Activated naive CD4-positive, alpha-beta T cell treated with anti-CD3 and anti-CD28 coated beads for 36 hours (primary cell): ENCODE measurements at places on chromosomes 7 and 10. TPM values are rescaled to one million over a fixed set of nuclear protein-coding genes. Genes with fewer than 3 reads are reported as not detected.
A peak's percentile ranks its signal among the peaks of the same experiment; 100 is the strongest.

- no peak overlapping the region for H3K27ac ChIP-seq
- H3K27me3 ChIP-seq, result peaks cover 43% of the 10 kb centered on the region
- H3K4me1 ChIP-seq, result no peaks in the 10 kb centered on the region
Observed at GRCh38 chr10:3203016-3203811, 30.6 kb upstream of the PITRM1 start.

DNA sequence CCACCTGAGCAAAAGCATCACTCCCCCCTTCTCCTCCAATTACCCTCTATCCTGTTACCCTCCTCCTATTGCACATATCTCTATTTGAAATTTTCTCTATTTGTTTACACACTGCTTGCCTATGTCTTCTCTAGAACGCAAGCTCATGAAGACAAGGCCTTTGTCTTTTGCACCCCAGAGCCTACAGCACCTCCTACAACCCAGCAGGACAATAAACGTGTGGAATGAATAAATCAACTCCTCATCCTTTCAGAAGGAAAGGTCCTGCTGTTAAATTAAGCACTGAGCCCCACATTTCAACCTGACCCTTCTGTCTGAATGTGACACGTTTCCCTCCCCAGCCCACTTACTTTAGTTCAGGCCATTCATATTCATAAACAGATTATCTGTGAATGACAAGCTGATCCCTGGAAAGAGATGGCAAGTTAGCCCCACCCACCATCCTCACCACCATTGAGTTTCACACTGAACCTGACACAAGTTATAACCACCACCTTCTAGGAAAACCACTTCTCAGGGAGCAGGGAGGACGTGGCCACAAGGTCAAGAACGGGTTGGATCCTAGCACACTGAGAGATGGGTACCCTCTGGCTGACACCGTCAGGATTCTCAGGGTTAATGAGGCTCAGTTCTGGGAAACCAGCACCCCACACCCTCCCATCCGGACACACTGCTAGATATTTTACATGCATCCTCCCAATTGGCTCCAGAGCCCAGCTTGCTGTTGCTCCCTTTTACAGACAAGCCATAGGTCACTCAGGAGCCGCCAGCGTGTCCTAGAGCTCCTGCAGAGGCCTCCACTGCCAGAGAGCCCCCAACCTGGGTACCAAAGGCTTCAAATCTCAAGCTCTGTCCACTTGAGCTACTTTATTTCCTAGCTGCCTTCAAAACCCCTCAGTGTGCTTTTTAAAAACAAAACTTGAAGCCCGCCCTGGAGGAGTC, 934 bp downstream of the PRTFDC1 start:
- H3K4me3 ChIP-seq, result peak overlapping the region; percentile 64
- H3K27me3 ChIP-seq, result no peaks in the 10 kb centered on the region
- peaks cover 23% of the 10 kb centered on the region for H3K4me1 ChIP-seq
- no peaks in the 10 kb centered on the region for H3K36me3 ChIP-seq
- DNase-seq, result peak; percentile 12

GRCh38 chr10:103666087-103666761, 172.7 kb downstream of the NEURL1 start:
- H3K4me1 ChIP-seq, result peaks cover 14% of the 10 kb centered on the region
- peak; percentile 19 for DNase-seq
- H3K27ac ChIP-seq, result no peak overlapping the region
- H3K4me3 ChIP-seq, result no peak overlapping the region
- H3K36me3 ChIP-seq, result no peaks in the 10 kb centered on the region
- no peaks in the 10 kb centered on the region for H3K27me3 ChIP-seq

- H3K4me1 ChIP-seq, result peaks cover 20% of the 10 kb centered on the region
- no peak overlapping the region for H3K4me3 ChIP-seq
- peaks cover 2% of the 10 kb centered on the region for H3K27me3 ChIP-seq
- H3K36me3 ChIP-seq, result no peaks in the 10 kb centered on the region
- no peak overlapping the region for H3K27ac ChIP-seq
Observed at GRCh38 chr10:70267161-70267933, 16.5 kb downstream of the NPFFR1 start.

GRCh38 chr7:25557379-25557917, 329.2 kb upstream of the NPVF start:
- no peak overlapping the region for H3K27ac ChIP-seq
- no peak overlapping the region for H3K4me3 ChIP-seq
- no peaks in the 10 kb centered on the region for H3K27me3 ChIP-seq
- DNase-seq, result peak; percentile 41
- H3K36me3 ChIP-seq, result no peaks in the 10 kb centered on the region

DNA sequence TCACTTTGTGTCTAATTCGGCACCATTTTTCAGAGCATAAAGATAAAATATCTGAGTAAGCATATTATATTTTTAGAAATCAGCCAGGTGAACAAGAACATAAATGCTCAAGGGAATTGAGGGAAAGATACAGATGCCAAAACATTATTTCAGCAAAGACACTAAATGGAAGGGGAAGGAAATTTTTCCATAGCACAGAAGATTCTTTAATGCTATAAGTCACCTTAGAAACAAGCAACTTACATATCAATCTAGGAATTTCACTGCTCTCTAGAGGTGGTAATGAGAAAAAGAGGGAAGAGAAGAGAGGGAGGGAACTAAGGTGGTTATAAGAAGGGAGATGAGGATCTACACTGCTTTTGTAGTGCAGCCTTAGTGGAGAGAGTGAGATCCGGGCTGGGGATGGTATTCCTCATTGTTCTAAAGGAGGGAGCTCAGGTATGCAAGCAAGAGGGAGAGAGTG, 20.4 kb downstream of the ZNF365 start:
- H3K4me3 ChIP-seq, result no peak overlapping the region
- DNase-seq, result no peak
- peaks cover 6% of the 10 kb centered on the region for H3K27me3 ChIP-seq
- no peak overlapping the region for H3K27ac ChIP-seq
- no peaks in the 10 kb centered on the region for H3K4me1 ChIP-seq

The RSPH10B2 gene
- not detected for total RNA-seq

GRCh38 chr7:6057316-6058129, 26.3 kb downstream of the ANKRD61 start:
- H3K27me3 ChIP-seq, result no peaks in the 10 kb centered on the region
- DNase-seq, result no peak
- H3K27ac ChIP-seq, result no peak overlapping the region
- H3K4me3 ChIP-seq, result peak overlapping the region; percentile 97

The PGAM2 gene
- total RNA-seq, result 0.24 TPM

- no peak overlapping the region for H3K4me3 ChIP-seq
- H3K36me3 ChIP-seq, result peaks cover 30% of the 10 kb centered on the region
Observed at GRCh38 chr10:16483241-16483917, 38.3 kb downstream of the C1QL3 start.

GRCh38 chr7:4416396-4417056, 265.6 kb upstream of the FOXK1 start:
- peaks cover 11% of the 10 kb centered on the region for H3K27me3 ChIP-seq
- no peaks in the 10 kb centered on the region for H3K4me1 ChIP-seq
- DNase-seq, result no peak

GRCh38 chr7:15159261-15159660, 256.7 kb upstream of the DGKB start:
- no peak overlapping the region for H3K27ac ChIP-seq
- H3K36me3 ChIP-seq, result no peaks in the 10 kb centered on the region
- H3K4me3 ChIP-seq, result no peak overlapping the region
- no peaks in the 10 kb centered on the region for H3K4me1 ChIP-seq
- no peaks in the 10 kb centered on the region for H3K27me3 ChIP-seq
- DNase-seq, result no peak

DNA sequence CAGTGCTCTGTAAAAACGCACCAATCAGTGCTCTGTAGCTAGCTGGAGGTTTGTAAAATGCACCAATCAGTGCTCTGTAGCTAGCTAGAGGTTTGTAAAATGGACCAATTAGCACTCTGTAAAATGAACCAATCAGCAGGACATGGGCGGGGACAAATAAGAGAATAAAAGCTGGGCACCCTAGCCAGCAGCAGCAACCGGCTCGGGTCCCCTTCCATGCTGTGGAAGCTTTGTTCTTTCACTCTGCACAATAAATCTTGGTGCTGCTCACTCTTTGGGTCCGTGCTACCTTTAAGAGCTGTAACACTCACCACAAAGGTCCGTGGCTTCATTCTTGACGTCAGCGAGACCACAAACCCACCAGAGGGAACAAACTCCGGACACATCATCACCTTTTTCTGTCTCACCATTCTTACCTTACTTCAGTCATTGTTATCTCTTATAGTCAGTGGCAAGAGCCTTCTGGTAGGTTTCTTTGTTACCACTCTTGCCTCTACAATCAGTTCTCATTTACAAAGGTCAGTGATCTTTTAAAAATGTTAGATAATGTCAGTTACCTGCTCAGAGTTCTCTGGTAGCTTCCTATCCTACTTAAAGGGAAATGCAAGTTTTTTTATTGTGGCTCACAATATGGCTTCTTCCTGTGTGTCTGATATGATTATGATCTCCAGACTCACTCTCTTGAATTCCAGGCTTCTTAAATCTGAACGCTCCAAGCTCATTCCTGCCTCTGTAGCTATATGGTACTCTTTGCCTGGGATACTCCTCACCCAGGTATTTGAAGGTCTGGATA, 4.5 kb downstream of the STAM start:
- H3K4me3 ChIP-seq, result peak overlapping the region; percentile 45
- peaks cover 37% of the 10 kb centered on the region for H3K36me3 ChIP-seq
- peak; percentile 50 for DNase-seq
- H3K27me3 ChIP-seq, result no peaks in the 10 kb centered on the region

The RASSF4 gene
- 1.1 TPM for total RNA-seq

DNA sequence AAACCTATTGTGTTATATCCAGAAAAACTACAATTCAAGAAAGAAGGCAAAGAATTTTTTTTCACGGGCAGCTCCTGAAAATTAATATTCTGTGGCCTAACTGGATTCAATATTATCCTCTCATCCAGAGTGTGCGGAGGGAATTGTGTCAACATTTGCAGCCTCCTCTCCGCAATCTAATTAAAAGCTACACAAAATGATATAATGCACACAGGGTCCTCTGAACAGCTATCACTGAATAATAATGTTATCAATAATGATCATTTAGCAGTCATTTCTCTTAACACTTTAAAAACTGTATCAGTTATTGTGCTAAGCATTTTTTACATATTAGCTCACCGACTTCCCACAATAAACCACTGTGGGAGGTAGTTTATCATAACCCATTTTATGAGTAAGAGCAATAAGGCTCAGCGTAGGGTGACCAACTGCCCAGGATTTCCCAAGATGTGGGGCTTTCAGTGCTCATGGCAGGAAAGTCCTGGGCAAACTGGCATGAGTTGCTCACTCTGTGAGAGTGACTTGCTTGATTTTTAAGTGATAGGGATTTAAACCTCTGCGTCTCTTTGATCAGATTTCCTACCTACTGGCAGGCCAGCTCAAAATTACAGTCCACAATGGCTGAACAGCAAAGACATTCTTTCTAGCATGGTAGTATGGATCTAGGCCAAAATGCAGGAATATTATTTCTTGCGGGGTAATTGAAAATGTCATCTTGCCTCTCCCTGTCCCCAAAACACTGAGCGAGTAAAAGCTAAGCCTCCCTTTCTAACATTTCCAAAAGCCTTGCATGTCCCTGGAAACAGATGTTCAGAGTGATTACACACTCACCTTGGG, 65.7 kb downstream of the AOAH start:
- no peak overlapping the region for H3K4me3 ChIP-seq
- DNase-seq, result no peak
- no peak overlapping the region for H3K27ac ChIP-seq
- H3K27me3 ChIP-seq, result no peaks in the 10 kb centered on the region
- no peaks in the 10 kb centered on the region for H3K36me3 ChIP-seq

GRCh38 chr7:29723599-29723998, 82.7 kb upstream of the WIPF3 start:
- peaks cover 3% of the 10 kb centered on the region for H3K27me3 ChIP-seq
- no peaks in the 10 kb centered on the region for H3K4me1 ChIP-seq
- H3K4me3 ChIP-seq, result no peak overlapping the region
- H3K27ac ChIP-seq, result no peak overlapping the region
- DNase-seq, result no peak

- H3K4me1 ChIP-seq, result no peaks in the 10 kb centered on the region
- no peak overlapping the region for H3K27ac ChIP-seq
- H3K4me3 ChIP-seq, result no peak overlapping the region
- peaks cover 30% of the 10 kb centered on the region for H3K27me3 ChIP-seq
- H3K36me3 ChIP-seq, result no peaks in the 10 kb centered on the region
- DNase-seq, result no peak
Observed at GRCh38 chr10:101079874-101080273, 18.1 kb downstream of the KAZALD1 start.

- peaks cover 7% of the 10 kb centered on the region for H3K27me3 ChIP-seq
- no peak overlapping the region for H3K4me3 ChIP-seq
- DNase-seq, result no peak
- H3K27ac ChIP-seq, result no peak overlapping the region
- H3K4me1 ChIP-seq, result no peaks in the 10 kb centered on the region
Observed at GRCh38 chr10:98620503-98620902, 173.8 kb upstream of the HPS1 start.

DNA sequence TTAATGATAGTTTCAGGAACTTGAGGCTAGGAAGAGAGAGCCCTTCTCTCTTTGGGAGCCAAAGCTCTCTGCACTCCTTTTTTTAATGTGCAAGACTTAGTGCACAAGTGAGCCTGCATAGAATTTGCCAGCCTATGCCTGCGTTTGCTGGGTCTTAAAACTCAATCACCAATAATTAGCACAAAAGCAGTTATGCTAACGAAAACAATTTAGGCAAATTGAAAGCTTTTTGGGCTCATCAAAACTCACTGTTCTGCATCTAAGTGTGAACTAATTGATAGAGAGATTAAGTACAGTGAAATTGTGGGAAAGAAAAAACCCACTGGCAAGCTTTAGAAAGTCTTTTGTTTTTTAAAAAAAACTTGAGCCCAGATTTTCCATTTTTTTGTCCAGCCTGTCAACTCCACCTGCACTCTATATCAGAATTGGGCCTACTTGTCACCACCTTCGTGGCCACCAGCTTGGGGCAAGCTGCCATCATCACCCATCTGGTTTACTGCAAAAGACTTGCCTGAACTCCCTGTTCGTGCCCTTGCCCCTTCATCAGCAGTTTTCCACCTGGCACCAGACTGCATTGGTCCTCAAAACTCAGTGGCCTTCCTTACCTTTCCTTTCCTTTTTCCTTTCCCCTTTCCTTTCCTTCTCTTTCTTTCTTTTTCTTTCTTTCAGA, 37.8 kb downstream of the CRHR2 start:
- no peaks in the 10 kb centered on the region for H3K4me1 ChIP-seq
- peaks cover 16% of the 10 kb centered on the region for H3K36me3 ChIP-seq
- DNase-seq, result no peak
- H3K4me3 ChIP-seq, result no peak overlapping the region
- no peak overlapping the region for H3K27ac ChIP-seq

The NDUFB2 gene
- total RNA-seq, result 179 TPM

The AHCYL2 gene
- total RNA-seq, result 29.1 TPM

The TMEM176B gene
- not detected for total RNA-seq

GRCh38 chr7:158396301-158396905, 191.2 kb downstream of the PTPRN2 start:
- no peaks in the 10 kb centered on the region for H3K4me1 ChIP-seq
- no peak overlapping the region for H3K4me3 ChIP-seq
- no peaks in the 10 kb centered on the region for H3K27me3 ChIP-seq
- H3K27ac ChIP-seq, result no peak overlapping the region
- no peak for DNase-seq
- peaks cover 1% of the 10 kb centered on the region for H3K36me3 ChIP-seq

The SPDYE11 gene
- total RNA-seq, result not detected

The SYCE1 gene
- total RNA-seq, result 0.17 TPM

The RNF148 gene
- not detected for total RNA-seq

- no peak overlapping the region for H3K27ac ChIP-seq
- peaks cover 4% of the 10 kb centered on the region for H3K4me1 ChIP-seq
- peaks cover 2% of the 10 kb centered on the region for H3K36me3 ChIP-seq
- DNase-seq, result no peak
- peaks cover 26% of the 10 kb centered on the region for H3K27me3 ChIP-seq
Observed at GRCh38 chr7:121876656-121877500, 3.9 kb downstream of the PTPRZ1 start.

- H3K4me3 ChIP-seq, result peak overlapping the region; percentile 64
- H3K36me3 ChIP-seq, result no peaks in the 10 kb centered on the region
- DNase-seq, result peak; percentile 43
- H3K27ac ChIP-seq, result no peak overlapping the region
- peaks cover 22% of the 10 kb centered on the region for H3K4me1 ChIP-seq
Observed at GRCh38 chr10:33333260-33334101, 986 bp downstream of the NRP1 start.
